ENCODE measurements at places on chromosomes 5 and 9. TPM values are rescaled to one million over a fixed set of nuclear protein-coding genes. Genes with fewer than 3 reads are reported as not detected.

DNA sequence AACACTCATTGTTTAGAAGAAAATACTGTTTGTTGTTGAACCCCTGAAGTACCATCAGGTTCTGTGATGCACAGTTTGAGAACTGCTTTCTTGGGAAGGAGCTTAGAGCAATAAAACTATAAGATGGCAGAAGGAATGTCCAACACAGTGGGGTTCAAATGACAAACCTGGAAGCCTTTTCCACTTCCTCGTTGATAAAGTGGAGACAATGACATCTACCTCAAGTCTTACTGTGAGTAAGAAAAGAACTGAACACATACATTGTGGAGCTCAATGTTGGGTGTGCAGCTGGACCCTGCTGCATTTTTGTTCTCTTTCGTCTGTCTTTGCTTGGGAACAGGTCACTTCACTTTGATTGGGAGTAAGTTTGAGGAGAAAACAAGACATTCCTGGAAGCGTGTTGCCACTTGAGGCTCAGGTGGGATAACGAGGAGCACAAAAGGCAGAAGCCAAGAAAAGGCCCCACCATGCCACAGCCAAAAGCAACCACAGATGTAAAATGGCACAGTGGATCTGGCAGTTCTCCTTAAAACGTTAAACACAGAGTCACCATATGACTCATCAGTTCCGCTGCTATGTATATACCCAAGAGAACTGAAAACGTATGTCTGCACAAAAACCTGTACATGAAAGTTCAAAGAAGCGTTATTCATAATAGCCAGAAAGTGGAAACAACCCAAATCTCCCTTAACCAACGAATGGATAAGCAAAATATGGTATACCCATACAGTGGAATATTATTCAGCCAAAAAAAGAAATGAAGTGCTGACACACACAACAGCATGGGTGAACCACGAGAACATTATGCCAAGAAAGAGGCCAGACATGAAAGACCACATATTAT is 42.9 kb upstream of the SUB1 start:
- peak; percentile 59 for DNase-seq

GRCh38 chr9:131282688-131283422 is 6.5 kb upstream of the FAM78A start:
- no peak for DNase-seq

Gene CARTPT
- total RNA-seq = not detected

Gene PGM5
- 3.0 TPM for total RNA-seq

Gene PCDHB16
- total RNA-seq = 3.7 TPM

Gene DIPK1B
- 6.1 TPM for total RNA-seq

Gene C5orf58
- total RNA-seq = not detected

DNA sequence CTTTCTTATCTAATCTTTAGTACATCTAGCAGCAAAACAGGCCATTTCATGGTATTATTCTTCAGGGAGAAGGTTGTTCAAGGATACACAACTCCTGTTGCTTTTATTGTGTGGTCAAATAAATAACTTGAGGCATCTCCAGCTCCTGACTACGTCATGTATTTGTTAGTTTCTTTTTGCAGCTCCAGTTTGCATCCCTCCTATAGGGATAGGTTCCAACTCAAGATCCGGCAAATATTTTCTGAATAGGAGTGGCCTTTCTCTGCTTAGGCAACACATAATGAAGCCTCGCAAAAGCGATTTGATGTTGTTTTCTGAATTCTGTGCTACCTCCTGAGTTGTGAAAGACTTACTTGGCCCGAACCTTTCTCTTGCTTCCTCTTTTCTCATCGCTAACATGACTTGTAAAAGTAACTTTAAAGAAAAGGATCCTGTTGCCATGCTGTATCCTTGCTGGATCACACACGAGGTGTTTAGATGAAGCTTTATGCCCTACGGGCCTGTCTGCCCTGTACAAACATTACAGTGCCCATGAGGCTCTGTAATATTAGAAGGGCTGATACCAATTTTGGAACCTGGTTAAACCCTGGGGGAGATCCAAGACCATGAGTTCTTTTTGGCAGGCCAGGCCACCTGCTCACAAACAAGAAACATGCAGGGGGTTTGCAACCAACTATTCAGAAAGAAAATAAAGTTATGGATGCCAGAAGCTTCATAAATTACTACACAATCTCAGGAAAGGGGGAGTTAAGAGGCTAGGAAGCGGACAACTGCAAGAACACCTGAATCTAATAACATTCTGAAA is 149.8 kb upstream of the FGF10 start:
- DNase-seq = peak; percentile 55

Gene GADD45G
- total RNA-seq = 1.3 TPM

Gene PCDHGA3
- 10.3 TPM for total RNA-seq

GRCh38 chr5:138471052-138471361 is 5.7 kb downstream of the EGR1 start:
- no peak for DNase-seq

All from H4 (cell line).